ENCODE measurements at places on chromosomes 1 and 21.

DNA sequence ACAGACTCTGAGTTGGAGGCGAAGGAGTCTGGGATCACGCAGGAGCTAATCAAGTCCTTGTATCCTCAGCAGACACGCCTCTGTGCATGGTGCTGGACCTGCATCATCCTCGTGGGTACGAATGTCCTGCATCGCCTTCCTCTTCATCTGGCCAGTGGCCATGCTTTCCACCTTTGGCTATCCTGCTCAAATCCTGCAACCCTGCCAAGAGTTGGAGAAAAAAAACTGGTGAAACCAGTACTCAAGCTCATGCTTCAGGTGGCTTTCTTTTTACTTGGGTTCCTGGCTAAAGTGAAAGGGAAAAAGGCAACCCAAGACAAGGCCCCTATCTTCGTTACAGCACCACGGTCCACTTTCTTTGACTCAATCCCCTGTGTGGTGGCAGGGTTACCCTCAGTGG lies 8.9 kb downstream of the SETSIP start:
- no peak for DNase-seq

DNA sequence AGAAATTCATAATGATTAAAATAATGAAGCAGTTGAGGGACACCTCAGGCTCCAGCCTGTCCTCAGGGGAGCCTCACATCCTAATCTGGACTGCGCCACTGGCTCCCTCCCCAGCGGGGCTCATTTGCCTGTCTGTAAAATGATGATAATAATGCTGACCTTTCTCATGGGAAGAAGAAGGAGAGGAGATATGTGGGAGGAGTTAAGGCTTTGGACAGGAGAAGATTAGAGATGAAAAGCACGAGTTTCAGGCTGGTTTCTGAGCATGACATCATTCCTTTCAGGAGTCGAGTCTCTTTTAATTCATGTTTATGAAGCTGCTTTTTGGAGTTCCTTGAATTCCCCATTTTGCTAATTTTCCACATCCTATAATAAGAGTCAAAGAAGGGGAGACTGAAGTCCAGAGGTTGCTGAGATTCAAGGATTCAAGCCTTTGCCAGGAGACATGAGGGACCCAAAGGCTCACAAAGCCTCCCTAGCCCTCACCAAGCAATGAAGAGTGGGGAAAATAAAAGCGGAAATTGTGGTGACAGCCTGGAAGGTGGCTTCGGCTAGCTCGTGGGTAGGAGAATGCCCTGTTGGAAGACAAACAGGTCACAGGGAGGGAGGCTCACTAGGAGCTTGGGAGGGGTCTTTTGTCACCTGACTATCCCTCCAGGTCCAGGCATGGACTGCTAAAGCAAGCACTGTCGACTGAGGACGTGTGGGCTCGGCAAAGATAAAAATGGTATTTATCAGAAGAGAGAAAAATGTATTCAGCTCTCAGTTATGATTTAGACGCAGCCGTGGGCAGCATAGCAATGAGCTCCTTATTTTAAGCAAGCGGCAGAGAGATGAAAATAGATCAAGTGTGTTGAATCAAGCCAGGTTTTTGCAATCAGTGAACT lies 27.5 kb upstream of the STMN1 start:
- DNase-seq, result no peak

DNA sequence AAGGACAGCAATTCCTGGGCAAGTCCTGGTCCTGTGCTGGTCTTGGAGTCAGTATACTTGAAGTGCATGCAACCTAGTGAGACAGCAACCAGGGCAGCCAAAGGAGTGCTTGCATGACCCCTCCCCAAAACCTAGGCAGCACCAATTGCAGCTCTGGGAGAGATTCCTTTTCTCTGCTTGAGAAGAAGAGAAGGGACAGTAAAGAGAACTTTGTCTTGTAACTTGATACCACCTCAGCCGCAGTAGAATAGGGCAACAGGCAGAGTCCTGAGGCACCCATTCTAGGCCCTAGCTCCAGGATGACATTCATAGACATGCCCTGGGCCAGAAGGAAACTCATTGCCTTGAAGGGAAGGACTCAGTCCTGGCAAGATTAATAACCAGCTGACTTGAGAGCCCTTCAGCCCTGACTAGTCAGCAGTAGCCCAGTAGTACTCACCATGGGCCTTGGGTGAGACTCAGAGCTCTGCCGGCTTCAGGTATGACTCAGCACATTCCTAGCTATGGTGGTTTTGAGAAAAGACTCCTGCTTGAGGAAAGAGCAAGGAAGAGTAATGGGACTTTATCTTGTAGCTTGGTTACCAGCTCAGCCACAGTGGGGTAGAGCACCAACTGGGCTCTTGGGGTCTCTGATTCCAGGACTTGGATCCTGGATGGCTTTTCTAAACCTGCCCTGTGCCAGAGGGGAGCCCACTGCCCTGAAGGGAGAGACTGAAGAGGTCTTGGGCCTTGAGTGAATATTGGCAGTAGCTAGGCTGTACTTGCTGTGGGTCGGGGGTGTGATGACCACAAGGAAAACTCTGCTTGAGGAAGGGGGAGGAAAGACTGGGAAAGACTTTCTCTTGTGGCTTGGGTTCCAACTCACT lies 51.7 kb upstream of the ACADM start:
- no peak for DNase-seq

GRCh38 chr1:91916811-91917460 lies 31.0 kb upstream of the TGFBR3 start:
- DNase-seq, result no peak

DNA sequence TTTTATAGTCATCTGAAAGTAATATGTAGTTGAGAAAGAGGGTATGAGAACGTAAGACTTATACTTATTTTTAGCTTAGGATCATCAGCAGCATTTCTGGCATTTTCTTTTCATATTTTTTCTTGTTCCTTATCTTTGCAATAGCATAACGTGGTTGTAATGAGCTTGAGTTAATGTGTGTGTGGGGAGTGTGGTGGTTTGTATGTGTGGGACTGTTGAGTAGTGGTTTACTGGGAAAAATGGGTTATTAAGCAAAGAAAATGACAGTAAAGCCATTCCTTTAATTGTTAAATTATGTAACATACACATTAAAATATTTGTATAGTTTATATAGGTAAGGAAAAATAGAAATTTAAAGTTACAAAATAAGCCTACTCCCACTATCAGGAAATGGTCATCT lies 15.2 kb downstream of the PIP5K1A start:
- no peak for DNase-seq

DNA sequence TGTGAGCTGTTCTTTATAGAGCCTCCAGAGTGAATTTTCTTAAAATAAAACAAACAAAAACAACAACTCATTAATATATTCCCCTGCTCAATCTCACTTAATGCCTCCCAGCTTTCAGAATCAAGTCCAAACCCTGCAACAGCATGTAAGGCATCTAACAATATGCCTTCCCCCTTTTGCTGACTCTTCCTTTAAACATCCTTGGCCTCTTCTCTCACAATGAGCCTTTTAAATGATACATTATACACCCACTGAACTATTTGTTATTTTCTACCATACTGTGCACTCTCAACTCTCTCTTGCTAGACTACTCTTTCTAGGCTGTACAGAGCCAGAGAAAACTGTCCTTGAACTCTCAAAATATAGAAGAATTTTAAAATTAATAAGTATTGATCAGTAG lies 115.2 kb upstream of the SNX7 start:
- DNase-seq, result no peak

- DNase-seq, result no peak
These were observed 751.3 kb upstream of the NEGR1 start for GRCh38 chr1:73033640-73034039.

DNA sequence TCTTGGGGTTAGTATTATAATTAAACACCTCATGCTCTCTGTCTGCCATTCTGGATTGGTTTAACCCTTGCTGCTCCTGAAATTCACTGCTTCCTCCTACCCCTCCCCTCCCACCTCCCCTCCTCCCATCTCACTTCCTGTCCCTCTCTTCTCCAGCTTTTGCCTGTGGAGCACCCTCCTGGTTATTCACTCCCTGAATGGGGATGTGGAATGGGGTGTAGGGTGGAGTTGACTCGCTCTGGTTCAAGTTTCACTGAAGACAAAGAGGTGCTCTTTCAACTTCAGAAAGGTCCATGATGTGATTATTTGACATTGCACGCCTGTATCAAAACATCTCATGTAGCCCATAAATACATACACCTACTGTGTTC lies 160.5 kb downstream of the PLXNA2 start:
- DNase-seq, result no peak

GRCh38 chr1:100400404-100400803 lies 48.1 kb downstream of the CDC14A start:
- DNase-seq, result no peak

- DNase-seq, result no peak
These were observed 115.4 kb downstream of the SMYD2 start for GRCh38 chr1:214396330-214396729.

DNA sequence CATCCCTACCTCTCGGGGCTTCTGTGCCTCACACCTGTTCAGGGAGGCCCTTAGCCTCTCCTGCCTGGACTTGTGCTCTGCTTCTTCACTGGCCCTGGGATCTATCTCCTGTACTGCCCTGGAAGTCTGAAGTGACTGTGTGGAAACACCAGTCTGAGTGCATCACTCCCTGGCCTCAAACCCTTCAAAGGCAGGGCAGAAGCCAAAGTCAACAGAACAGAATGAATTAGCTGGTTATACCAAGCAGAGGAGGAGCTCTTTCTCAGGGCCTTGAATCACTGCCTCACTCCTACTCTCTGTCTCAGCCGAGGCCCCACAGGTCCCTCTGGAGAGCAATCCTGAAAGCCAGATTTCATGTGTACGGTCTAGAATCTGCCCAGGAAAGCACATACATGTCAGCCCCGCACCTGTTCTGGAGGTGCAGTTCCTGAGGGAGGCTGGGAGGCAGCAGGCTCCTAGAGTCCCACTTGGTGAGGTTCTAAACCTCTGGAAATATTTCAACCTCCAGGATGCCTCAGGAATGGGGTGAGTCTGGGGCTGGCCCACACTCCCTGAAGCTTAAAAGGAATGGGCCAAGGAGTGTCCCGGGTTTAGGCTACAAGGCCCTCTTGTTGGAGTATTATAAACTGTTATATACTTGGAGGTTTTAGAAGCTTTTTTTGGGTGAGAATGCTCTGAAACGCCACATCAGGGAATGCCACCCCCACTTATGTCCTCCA lies 98.3 kb downstream of the ABCA4 start:
- no peak for DNase-seq

GRCh38 chr1:45767035-45767434 lies 16.6 kb upstream of the IPP start:
- DNase-seq, result no peak

GRCh38 chr1:163055531-163055930 lies 13.6 kb upstream of the RGS4 start:
- DNase-seq, result no peak

DNA sequence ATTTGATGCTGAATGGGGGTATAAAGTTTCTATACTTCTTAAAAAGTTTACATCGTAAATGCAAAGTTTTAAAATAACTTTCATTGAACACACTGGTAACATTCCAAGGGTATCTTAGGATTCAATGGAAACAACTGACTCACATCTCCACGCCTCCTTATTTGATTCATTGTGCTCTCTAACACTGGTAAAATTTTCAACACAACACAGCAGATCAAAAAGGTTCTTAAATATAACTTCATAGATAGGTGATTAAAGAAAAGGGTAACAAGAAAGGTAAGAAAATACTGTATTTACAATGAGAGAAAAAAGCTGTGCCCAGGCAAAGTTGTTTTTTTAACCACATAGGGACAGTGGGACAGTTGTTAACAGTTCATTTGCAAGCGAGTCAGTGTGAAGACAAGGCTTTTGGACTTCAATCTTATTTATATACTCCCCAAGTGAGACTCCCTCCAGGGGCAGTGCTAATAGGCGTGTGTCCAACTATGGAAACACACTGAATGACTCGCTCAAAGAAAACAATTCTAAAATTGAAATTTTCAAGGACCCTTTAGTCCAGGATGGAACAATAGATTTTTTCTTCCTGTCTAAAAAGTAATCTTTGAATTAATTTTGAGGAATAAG lies 140.5 kb downstream of the TIAM1 start:
- no peak for DNase-seq

DNA sequence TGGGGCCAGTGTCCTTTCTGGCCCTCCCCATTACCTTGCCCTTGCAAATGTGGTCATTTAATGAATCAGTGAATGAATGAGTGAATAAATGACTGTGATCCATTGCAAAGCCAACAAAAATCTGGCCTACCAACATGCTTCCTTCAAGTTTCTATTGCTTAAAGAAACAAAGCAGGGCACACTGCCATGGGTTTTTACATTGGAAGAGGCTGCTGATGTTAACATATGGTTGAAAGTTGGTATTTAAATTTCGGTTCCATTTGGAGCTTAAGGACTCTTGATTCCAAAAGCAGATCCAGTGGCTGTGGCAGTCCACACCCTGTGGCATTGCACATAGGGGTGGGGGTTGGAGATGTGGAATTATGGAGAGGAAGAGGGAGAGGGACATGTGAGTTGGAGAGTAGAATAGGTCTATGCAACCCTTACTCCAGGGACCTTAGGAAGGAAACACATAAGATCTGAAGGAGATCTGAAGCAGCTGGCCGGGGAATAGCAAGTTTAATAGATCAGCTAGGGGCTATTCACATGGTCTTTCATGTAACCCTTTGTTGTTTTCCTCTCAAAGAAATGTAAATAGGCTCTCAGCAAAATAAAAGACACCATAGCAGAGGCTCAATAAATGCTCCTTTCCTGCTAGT lies 7.2 kb downstream of the ABCA4 start:
- DNase-seq, result no peak

GRCh38 chr1:198764748-198765147 lies 125.9 kb downstream of the PTPRC start:
- no peak for DNase-seq

DNA sequence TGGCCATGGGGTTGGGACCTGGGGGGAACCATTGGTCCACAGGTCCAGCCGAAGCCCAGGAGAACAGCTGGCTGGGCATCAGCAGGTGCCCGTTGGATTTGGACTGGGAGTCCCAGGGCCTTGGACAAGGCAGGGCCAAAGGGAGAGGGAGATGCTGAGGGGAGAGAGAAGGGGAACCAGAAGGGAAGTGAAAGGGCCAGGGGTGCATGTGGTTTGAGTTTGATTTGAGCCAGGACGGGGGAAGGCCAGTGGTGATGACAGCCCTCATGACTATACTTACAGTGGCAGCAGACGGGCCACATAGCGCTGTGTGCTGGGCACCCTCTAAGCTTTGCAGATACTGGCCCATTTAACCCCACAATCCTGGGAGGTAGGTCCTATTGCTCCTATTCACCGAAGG lies 18.8 kb downstream of the AGRN start:
- DNase-seq, result no peak

DNA sequence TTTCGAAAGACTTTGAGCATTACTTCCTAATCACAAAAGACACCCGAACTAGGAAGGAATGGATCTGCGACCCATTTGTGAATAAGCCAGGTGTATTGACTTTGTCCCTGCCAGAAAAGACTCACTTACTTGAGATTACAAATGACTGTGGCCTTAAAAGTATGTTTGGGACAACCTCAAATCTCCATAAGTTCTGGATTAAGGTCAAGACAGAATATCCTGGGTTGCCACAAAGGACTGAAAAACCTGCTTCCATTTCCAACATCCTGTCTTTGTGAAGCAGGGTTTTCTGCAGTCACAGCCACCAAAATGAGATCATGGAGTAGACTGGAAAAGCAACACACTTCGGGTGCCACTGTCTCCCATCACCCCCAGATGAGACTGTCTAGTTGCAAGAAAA lies 537.4 kb upstream of the ZRANB2 start:
- DNase-seq, result no peak

Data from bone marrow (tissue), 2 donors.